Endothelial cell of umbilical vein (primary cell): ENCODE measurements at places on chromosomes 1 and 21. TPM values are rescaled to one million over a fixed set of nuclear protein-coding genes. Genes with fewer than 3 reads are reported as not detected.

DNA sequence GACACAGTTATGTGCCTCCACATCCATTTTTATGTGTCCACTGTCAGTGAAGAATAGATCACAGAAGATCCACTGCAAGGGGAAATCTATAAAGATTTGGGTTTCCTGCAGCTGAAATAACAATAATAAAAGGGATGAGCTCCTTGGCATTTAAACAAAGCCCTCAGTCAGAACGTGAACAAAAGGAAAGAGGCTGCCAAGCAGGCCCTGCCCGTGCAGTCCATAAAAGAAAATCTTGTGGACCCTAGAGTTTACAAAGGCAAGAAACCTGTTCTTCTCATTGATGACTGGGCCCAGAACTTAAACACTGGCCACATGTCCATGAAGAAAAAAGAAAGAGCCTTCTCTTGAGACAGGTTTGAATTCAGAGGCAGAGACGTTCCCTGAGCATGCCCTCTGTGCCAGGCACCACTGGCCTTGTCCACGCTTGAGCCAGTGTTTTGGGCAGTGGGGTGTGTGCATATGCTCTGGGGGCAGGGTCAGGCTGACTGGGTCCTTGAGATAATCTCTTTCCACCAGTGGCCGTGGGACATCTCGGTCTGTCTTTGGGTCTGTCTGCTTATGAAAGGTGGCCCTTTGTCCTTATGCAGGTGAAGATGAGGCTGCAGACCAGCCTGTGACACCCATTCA, 142.7 kb downstream of the HIVEP3 start:
- DNase-seq, result no peak

DNA sequence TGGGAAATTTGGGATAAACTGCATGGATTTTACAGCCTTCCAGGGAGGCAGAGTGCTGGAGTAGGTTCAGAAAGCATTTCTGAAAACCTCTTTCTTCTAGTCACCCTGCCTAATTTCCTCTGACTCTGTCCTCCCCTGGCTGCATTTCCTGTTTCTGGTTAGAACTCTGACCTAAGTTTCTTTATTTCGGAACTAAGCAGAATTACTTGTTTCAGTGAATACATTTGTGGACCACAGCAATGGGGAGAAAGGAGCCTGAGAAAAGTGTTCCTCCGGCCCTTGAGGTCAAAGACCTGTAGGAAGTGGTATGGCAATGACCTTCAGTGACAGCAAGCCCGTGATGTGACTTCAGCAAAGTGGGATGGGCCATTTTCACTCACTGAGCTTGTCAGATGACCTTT, 173.4 kb upstream of the RUNX1 start:
- peak; percentile 40 for DNase-seq

DNA sequence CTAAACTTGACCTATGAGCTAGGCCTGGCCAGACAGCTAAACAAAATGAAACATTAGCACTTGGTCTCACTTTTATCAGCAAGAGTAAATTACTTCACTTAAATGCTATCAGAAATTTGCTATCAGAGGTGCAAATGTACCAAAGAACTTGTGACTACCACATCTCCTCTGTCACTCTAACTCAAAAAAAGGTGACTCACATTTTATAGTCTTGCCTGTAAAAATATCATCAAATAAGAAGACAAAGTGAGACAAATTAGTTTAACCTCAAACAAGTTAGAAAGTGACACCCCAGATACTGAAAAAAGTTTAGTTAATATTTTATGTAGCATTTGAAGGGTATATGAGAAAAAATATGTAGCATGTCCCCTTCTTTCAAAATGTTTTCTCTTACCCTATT, 76.9 kb downstream of the EPS15 start:
- no peak for DNase-seq

DNA sequence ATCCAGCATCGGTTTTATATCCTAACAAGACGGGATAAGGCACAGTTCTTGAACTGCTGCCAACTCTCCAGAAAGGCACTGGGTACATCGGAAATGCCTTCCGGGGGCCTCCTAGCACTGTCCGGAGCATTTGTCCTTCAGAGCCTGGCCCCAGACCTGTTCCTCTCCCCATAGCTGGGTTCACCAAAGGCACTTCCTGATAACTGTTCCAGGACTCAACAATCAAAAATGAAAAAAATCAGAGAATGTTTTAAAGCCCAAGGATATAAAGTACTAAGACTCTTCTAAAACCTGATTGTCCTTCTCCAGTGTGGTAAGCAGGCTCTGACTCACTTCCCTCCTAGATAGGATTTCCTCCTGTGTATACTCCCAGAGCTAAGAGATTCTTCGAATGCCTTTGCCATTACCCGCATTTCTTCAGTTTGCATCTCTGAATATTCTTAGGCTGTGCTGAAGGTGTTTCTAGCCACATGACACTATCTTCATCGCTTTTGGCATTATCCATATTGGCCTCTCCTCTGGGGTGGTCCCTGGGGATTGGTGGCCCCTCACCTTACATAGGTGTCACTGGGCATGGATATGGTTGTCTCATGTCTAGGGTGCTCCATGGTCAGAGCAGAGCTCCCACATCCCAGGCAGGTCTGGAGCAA, 112.9 kb downstream of the ZBTB18 start:
- DNase-seq, result peak; percentile 95

The CLCNKA gene
- polyA plus RNA-seq, result not detected in 2 replicates
